CD4-positive, alpha-beta T cell treated with Interleukin-17A for 4 hours (primary cell): ENCODE measurements at places on chromosomes 1 and 21.

- DNase-seq, result no peak
These were observed 19.1 kb downstream of the SMIM12 start for GRCh38 chr1:34840426-34840825.

GRCh38 chr1:226402739-226403165 lies 5.1 kb downstream of the PARP1 start:
- DNase-seq, result no peak

GRCh38 chr1:115062542-115063004 lies 26.7 kb downstream of the TSPAN2 start:
- DNase-seq, result peak; percentile 95

DNA sequence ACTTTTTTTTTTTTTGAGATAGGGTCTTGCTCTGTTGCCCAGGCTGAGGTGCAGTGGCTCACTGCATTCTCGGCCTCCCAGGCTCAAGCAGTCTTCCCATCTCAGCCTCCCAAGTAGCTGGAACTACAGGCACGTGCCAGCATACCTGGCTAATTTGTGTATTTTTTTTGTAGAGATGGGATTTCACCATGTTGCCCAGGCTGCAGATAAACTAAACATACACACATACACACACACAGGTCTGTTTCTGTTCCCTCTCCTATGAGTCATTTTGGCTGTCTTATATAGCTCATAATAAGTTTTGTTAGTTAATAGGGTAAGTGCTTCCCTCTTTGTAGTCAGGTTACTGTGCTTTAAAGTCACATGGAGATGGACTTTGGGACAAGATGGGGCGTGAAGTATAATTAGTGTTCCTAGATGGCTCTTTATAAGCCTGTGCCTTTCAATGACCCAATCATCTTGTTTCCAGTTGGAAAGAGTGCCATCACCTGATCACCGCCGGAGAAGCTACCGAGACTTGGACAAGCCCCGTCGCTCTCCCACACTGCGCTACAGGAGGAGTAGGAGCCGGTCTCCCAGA lies 9.1 kb downstream of the PRPF38A start:
- no peak for DNase-seq

GRCh38 chr1:54080598-54081049 lies 27.2 kb downstream of the TCEANC2 start:
- no peak for DNase-seq

DNA sequence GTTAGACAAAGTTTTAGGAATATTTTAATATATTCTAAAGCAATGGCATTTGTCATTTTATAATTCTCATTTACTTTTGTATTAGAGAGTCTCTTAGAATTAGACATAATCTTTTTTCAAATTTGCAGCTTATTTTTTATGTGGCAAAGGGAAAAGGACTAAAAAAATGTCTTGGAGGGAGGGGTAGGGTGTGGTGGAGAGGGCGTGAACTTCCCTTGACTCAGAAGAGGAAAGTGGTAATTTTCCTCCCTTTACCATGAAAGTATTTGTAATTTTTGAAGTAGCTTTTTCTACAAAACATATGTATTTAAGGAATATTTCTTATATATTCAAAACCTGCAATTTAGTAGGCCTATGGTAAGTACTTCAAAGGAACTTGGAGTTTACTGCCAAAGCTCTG lies 6.9 kb upstream of the RABGAP1L start:
- no peak for DNase-seq

- DNase-seq, result no peak
These were observed 141.0 kb upstream of the NGF start for GRCh38 chr1:115479055-115479482.
